ENCODE measurements at places on chromosomes 2 and 18.

GRCh38 chr2:120637847-120638246 lies 97.8 kb upstream of the GLI2 start:
- no peaks in the 10 kb centered on the region for H3K4me1 ChIP-seq
- H3K27ac ChIP-seq, result no peak overlapping the region
- H3K27me3 ChIP-seq, result peaks cover 4% of the 10 kb centered on the region
- H3K4me3 ChIP-seq, result no peak overlapping the region

GRCh38 chr2:16322308-16323125 lies 343.1 kb downstream of the CYRIA start:
- no peaks in the 10 kb centered on the region for H3K4me1 ChIP-seq
- H3K4me3 ChIP-seq, result no peak overlapping the region
- no peak overlapping the region for H3K27ac ChIP-seq
- H3K36me3 ChIP-seq, result no peaks in the 10 kb centered on the region
- DNase-seq, result no peak

GRCh38 chr18:76955524-76956170 lies 133.3 kb downstream of the ZNF236 start:
- no peaks in the 10 kb centered on the region for H3K4me1 ChIP-seq
- H3K27me3 ChIP-seq, result no peaks in the 10 kb centered on the region
- H3K36me3 ChIP-seq, result peaks cover 20% of the 10 kb centered on the region
- no peak for DNase-seq

GRCh38 chr2:208300847-208301618 lies 35.0 kb downstream of the PIKFYVE start:
- peak overlapping the region; percentile 34 for H3K27ac ChIP-seq
- H3K4me1 ChIP-seq, result peaks cover 10% of the 10 kb centered on the region
- peaks cover 47% of the 10 kb centered on the region for H3K36me3 ChIP-seq

DNA sequence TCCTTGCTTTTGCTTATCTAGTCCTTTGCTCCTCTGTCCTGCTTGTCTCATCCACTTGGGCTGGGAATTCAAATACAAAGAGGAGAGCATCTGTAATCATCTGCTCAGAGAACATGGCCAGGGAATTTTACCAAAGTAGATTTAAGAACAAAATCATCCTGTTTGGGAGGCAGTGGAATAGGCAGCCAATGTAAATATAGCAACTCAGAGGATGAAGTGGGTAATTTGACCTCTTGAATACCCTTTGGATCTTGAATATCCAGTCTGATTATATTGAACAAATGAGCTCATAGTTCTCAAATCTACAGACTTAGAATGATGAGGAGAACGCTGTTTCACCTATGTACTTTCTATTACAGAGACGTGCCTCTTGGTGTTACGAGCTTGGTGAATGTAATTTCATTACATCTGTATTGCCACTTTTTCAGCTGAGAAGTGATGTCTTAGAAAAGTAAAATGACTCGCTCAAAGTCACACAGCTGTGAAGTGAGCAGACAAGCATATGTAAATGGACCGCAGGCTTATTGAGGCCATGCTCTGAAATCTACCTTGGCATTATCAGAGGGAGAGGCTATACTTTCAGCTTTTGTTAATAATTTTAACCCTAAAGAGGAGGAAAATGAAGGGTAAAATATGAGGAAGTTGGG lies 266.3 kb downstream of the MTX2 start:
- H3K4me3 ChIP-seq, result no peak overlapping the region
- no peaks in the 10 kb centered on the region for H3K36me3 ChIP-seq

DNA sequence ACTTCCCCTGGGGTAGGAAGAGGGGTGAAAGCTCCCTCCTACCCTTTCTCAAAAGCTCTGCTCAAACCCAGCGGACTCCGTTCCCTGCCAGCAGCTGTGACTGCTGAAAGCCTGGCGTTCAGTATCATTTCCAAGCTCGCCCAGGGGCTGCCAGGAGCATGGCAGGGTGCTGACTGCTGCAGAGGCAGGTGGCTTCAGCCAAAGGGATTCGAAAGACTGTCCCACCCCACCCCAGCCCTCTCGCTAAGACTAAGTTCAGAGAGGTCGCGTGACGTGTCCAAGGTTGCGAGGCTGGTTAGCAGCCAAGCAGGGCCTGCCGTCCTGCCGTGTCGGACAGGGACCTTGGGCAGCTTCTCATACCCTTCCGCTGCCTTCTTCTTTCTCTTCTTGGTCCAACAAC lies 72.3 kb upstream of the RAB12 start:
- H3K36me3 ChIP-seq, result peaks cover 8% of the 10 kb centered on the region
- no peak for DNase-seq
- H3K4me1 ChIP-seq, result no peaks in the 10 kb centered on the region
- H3K4me3 ChIP-seq, result no peak overlapping the region
- no peak overlapping the region for H3K27ac ChIP-seq
- H3K27me3 ChIP-seq, result peaks cover 6% of the 10 kb centered on the region

GRCh38 chr2:236583621-236584203 lies 14.1 kb downstream of the ACKR3 start:
- no peak for DNase-seq
- H3K4me3 ChIP-seq, result no peak overlapping the region
- H3K4me1 ChIP-seq, result no peaks in the 10 kb centered on the region
- H3K36me3 ChIP-seq, result peaks cover 8% of the 10 kb centered on the region
- H3K27me3 ChIP-seq, result no peaks in the 10 kb centered on the region
- no peak overlapping the region for H3K27ac ChIP-seq

- peaks cover 9% of the 10 kb centered on the region for H3K36me3 ChIP-seq
- H3K4me1 ChIP-seq, result no peaks in the 10 kb centered on the region
- no peak overlapping the region for H3K4me3 ChIP-seq
- H3K27ac ChIP-seq, result no peak overlapping the region
- H3K27me3 ChIP-seq, result no peaks in the 10 kb centered on the region
Measured at GRCh38 chr2:73728043-73728442, 9.1 kb downstream of the TPRKB start.
